ENCODE measurements at places on chromosomes 6 and 20.

GRCh38 chr6:2611092-2611491 lies 139.6 kb downstream of the MYLK4 start:
- DNase-seq, result no peak

GRCh38 chr6:149050160-149050559 lies 267.4 kb upstream of the TAB2 start:
- no peak for DNase-seq

DNA sequence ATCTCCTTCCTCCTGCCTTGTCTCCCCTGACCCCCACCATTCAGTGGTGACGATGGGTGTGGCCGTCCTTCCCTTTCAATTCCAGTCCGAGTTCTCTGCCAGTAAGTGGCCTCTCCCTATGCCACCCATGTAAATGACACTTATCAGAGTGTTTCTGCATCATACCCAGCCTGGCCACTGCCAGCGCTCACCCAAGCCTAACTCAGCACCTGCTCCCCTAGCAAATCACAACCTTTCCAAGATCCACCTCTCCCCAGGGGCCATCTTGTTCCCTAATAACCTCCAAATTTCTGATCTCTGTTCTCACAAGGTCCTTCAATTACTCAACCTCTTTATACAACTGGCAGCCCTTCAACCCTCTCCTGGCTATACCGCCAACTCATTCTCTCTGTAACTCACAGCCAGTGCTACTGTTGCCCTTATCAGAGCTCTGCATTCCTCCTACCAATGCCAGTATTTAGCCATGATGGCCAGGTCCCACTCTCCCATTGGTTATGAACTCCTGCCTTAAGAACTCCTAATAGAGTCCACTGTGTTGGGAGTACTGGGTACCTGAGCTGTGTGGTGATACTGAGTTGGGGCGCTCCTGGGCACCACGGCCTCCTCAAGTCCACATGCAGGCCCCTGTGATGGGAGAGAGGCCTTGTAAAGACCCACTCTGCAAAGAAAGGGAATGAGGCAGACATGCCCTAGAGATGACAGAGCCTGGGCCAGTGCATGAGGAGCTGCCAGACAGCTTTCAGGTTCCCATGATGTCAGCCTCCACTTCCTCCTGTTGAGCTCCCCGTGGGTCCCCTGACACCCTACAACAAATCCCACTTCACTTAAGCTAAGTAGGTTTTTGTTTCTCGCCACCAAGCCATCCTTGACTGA lies 187.4 kb upstream of the RREB1 start:
- DNase-seq, result no peak

DNA sequence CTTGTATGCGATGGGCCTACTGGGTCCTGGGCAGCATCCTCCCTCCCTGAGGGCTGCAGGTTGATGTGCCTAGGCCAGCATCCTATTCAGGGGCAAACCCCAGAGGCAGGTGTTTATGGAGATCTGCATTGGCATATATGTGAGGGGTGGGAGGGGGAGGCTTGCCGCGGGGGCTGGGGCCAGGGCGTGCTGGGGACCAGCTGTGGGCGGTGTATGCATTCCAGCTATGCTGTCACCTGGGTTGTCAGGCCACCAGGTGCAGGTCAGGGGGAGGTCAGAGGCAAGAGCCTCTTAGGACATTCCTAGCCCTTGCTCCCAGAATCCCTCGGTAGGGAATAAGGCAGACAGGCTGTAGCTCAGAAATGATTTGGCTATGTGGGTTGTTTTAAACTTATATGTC lies 11.9 kb downstream of the FOXA2 start:
- no peak for DNase-seq

DNA sequence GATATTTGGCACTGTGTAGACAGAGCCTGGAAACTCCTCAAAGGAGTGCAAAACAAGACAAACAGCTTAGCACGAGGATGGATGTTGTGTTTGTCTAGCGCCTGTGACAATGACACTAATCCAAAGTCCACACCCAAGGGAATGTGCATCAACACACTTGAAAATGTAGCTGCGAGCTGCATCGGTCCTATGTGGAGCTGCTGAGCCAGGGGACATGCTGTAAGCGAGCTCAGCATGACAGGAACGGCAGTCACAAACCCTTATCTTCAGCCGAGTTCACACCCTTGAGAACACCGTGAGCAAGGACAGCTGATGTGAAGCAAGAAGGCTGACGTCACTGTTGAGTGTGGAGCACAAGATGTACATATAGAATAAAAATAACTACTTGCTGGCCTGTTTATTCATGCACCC lies 684.3 kb downstream of the QKI start:
- no peak for DNase-seq

GRCh38 chr6:7391151-7391550 lies 1.5 kb downstream of the RIOK1 start:
- DNase-seq, result no peak

- DNase-seq, result no peak
These were observed 47.9 kb downstream of the KHDC1L start for GRCh38 chr6:73177221-73177944.

- no peak for DNase-seq
These were observed 102.1 kb downstream of the DLGAP4 start for GRCh38 chr20:36408219-36408618.

GRCh38 chr6:1860756-1861348 lies 251.1 kb downstream of the FOXC1 start:
- no peak for DNase-seq

DNA sequence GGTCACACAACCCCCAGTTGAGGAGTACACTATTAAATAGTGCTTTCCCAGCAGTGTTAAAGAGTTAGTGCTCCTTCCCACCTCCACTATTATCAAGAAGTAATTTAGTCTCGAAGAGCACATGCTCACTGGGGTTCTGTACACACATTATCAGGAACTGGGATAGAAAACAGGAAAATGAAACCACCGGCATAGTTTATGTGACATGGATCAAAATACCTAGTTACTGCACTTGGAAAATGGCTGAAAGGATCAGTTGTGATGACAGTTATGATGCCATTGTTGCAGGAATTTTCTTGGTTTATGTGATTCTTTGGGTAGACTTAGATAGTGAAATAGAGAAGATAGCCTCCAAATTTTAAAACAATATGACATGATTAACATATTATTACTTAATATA lies 152.9 kb downstream of the AKAP7 start:
- no peak for DNase-seq

GRCh38 chr6:52643158-52643557 lies 27.8 kb upstream of the TMEM14A start:
- DNase-seq, result no peak

DNA sequence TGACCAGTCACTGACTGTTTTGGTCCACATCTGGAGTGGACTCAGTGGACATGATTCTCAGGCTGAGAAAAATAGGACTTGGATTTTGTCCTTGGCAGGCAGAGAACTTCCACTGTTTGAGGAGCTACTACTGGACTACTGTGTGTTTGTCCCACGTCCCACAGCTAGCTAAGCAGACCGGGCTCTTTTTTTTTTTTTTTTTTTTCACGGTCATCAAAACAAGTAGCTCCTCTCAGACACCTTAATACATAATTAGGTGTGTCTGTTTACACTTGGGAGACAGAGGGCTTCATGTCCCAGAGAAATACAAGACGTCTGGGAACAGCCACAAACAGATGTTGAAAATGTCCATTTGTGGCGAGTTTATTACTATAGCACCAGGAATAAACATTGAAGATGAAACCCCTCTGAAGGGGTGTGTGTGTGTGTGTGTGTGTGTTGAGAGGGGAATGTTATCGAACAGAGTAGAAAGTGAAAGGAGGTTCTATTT lies 155.0 kb upstream of the SUPT3H start:
- DNase-seq, result no peak

GRCh38 chr6:167661552-167662044 lies 165.1 kb upstream of the AFDN start:
- DNase-seq, result no peak

GRCh38 chr6:128410584-128410983 lies 109.8 kb downstream of the PTPRK start:
- no peak for DNase-seq

DNA sequence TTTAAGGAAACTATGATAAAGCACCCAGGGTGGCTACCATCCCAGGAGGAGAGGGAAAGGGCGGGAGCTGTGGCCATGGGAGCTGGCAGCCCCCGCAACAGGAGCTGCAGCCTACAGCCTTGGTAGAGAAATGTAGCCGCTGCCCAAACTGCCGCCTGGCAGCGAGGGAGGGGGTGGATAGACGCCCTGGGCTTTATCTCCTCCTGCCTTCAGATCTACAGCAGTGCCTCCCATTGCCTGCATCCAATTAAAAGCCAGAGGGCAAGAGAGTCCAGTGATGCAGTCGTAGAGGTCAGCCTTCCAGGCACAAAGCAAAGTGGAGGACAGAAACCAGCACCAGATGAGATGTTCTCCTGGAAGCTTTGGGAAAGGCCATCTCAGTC lies 35.0 kb upstream of the ZFAND3 start:
- no peak for DNase-seq

GRCh38 chr6:140579918-140580317 lies 1205.5 kb upstream of the CITED2 start:
- no peak for DNase-seq

GRCh38 chr6:25130518-25130917 lies 148.7 kb upstream of the CARMIL1 start:
- no peak for DNase-seq

GRCh38 chr6:13474360-13474759 lies 13.0 kb downstream of the GFOD1 start:
- no peak for DNase-seq

GRCh38 chr6:142784344-142784743 lies 160.6 kb downstream of the HIVEP2 start:
- DNase-seq, result no peak

DNA sequence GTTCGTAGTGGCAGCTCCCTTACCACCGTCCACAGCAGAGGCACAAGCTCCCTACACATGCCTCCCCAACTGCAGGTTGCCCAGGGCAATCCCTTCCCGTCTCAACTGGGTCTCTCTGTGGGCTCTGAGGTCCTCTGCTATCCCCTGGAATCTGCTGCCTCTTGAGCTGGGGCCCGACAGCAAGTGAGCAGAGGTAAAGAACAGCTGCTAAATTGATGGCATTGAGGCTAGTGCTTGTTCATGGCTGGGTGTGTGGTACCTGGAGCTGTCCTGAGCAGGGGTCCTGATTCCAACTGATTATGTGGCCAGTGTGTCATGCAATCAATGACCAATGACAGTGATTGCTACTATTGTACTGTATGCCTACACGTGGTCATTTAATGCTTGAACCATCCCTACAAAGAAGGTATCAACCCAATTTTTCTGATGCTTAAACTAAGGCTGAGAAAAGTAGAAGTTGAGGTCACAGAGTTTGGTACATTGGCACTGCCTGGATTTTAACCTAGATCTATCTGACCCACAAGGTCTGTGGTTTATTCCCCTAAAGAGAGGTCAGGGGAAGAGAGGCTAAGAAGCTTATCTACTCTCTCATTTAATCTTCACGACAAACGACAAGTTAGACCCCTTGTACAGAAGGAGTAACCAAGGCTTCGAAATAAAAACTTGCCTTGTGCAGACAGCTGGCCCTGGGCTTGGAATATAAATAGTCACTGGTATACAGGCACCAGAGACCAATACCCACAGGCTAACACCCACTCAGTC lies 41.1 kb downstream of the HNF4A start:
- DNase-seq, result no peak

GRCh38 chr20:49727894-49728885 lies 14.5 kb upstream of the B4GALT5 start:
- DNase-seq, result no peak

GRCh38 chr6:36984581-36985416 lies 1.2 kb downstream of the MTCH1 start:
- DNase-seq, result peak; percentile 9

DNA sequence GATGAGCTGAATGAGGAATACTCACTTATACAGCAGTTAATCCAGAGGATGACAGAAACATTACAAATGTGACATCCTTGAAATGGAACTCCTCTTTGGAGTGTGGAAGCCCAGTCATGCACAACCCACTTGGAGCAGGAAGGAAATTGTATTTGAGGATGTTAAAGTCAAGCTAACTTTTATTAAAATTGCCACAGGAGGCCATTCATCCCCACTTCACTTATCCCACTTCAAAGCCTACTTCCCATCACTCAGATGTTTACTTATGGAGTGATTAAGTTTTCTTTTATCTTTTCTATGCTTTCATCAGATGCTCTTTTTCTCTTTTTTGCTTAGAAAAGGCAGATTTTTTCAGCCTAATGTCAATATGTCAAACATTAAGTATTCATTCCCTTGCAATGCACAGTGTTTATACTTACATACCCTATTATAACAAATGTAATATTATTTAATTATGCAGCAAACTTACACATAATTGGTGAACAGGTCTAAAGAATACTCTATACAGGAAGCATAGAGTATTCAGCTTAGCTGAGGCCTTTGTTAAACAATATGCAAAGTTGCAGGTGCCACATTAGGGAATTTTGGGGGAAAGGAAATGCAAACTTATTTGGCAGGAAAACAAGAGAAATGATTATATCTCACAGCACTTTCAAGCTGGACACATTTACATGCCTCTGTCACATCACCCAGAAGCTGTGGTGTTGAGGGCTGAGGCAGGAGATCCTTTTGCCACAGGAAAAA lies 148.9 kb downstream of the KHDC1L start:
- DNase-seq, result peak; percentile 35

DNA sequence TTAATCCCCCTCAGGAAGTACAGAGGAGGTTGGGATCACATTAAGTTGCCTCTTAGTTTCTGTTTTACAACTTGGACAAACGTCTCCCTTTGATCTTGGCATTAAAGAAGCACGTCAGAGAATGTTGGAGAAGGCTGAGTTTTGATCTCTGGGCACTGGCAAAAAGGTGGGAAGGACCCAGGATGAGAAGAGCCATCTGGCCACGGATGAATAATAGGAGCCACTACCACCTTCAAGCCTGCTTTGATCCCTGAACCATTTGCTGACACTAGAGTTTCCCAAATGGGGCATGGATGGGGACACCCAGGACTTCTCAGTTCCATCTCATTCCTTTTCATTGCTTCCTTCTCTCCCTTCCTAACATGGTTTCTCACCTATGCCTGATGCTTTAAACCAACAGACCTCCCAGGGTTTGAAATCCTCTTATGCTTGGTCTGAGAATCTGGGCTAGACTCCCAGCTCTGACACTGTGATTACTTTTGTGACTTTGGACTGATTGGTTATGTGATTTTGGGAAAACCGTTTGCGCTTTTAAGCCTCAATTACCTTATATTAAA lies 5.8 kb downstream of the TM9SF4 start:
- DNase-seq, result no peak

DNA sequence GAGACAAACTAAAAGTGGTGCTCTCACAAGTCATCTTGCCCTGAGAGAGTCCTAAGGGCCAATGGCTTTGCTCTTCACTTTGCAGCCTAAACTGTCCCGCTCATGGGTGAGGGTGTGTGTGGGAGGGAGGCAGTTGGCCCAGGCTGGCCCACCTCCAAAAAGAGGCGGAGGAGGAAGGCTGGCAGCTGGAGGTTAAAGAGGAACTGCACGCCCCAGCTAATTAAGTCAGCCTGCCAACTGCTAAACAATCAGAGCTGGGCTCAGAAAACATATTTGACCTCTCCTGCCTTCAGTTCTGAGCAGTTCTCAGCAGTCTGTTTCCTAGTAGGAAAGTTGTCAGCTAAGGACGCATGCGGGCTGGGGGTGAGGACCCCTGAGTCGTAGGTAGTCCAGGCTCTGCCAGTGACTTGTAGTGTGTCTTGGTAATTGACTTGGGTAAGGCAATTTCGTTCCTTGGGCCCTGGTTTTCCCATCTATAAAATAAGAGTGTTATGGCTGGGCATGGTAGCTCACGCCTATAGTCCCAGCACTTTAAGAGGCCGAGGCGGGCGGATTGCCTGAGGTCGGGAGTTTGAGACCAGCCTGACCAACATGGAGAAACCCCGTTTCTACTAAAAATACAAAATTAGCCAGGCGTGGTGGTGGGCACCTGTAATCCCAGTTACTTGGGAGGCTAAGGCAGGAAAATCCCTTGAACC lies 17.0 kb downstream of the GSS start:
- no peak for DNase-seq

GRCh38 chr20:62743777-62744317 lies 35.2 kb downstream of the NTSR1 start:
- no peak for DNase-seq
